ENCODE measurements at places on chromosomes 2 and 18.

DNA sequence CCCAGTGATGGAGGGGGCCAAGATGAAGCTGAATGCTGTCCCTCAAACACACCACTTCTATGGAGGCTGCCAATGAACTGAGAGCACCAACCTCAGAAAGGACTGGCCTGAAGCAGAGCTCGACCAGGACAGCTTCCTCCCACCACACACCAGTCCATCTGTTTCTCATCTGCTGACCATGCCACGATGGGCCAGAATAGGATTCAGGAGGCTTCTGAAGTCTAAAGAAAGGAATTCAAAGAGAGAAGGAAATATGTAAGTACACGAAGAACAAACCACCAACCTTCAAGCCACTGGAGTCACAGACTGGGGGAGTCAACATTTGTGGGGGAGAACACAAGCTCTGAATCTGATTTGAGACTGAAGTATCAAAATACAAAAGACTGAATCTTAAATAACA is 157.6 kb upstream of the CCDC68 start:
- DNase-seq, result no peak

DNA sequence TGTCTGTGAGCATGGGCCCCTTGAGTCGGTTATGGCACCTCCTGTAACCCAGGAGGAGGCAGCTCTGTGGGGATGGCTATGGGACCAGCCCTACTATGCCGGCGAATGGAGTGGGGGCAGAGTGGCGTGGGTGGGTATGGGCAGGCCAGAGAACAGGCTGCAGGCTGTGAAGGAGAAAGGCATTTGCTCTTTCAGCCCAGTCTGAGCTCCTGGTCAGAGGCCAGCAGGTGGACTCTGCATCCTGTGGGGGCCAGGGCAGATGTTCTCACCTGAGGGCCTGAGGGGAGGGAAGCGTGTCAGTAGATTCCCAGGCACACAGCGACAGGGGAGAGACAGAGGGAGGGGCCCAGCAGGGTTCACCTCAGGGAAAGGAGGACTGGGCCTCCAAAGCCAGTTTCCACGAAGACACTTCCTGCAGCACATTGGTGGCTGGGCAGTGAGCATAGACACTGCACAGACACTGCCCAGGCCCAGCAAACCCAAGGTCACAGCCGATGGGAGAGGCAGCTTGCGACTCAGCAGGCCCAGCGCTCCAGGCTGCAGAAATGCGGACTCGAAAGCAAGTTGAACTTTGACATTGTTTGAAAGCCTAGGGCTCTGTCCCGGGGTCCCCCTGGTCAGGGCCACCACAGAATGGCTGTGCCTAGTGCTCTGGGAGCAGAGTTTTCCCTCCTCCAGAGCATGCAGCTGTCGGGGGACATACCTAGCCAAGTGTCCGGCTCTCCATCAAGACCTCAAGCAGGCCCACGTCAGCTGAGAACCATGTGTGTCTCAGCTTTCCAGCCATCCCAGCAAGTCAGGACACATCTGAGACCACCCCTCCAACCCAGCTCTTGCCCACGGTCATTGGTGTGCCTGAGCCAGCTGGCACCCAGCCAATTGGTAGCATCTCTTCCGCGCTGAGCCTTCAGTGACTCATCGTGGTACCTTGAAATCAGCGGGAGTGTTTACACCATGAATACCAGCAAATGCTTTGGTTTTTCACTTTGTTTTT is 53.8 kb downstream of the TGOLN2 start:
- DNase-seq, result peak; percentile 38

DNA sequence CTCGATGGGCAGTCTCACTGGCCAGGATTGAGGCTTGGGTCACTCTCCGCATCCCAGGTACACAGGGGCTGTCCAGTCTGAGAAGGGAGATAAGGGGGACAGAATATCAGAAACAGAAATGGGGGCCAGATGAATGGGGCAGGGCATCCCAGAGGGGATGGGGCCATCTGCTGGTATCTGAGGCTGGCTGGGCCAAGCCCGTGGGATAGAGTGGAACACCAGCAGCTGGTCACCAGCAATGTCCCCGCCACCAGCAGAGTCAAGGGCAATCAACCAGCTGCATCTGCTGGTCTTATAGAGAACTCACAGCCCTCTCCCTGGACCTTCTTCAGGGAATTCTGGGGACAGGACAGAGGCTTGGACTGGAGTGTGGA is 128.8 kb upstream of the HAAO start:
- DNase-seq, result no peak

GRCh38 chr2:239192456-239192855 is 208.4 kb downstream of the HDAC4 start:
- no peak for DNase-seq

DNA sequence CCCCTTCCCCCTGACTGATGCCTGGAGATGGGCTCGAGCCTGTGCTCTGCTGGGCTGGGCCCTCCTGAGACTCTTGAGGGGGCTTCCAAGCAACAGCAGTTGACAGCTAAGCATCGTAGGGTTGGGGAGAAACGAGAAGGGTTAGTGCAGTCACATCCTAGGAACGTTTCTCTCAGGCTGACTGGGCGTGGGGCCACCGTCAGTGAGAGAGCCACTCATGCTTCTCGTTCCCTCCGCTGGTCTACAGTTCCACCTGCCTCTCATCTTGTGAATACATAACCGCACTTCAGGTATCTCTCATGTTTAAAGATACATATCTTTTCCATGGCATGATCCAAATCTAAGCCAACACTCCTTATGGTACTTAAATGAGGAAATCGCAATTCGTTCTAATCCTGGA is 66.4 kb downstream of the TRAPPC12 start:
- DNase-seq, result no peak

- DNase-seq, result peak; percentile 95
Measured at GRCh38 chr2:54471221-54471711, 15.1 kb downstream of the SPTBN1 start.
